ENCODE measurements at places on chromosomes 6 and 20.

DNA sequence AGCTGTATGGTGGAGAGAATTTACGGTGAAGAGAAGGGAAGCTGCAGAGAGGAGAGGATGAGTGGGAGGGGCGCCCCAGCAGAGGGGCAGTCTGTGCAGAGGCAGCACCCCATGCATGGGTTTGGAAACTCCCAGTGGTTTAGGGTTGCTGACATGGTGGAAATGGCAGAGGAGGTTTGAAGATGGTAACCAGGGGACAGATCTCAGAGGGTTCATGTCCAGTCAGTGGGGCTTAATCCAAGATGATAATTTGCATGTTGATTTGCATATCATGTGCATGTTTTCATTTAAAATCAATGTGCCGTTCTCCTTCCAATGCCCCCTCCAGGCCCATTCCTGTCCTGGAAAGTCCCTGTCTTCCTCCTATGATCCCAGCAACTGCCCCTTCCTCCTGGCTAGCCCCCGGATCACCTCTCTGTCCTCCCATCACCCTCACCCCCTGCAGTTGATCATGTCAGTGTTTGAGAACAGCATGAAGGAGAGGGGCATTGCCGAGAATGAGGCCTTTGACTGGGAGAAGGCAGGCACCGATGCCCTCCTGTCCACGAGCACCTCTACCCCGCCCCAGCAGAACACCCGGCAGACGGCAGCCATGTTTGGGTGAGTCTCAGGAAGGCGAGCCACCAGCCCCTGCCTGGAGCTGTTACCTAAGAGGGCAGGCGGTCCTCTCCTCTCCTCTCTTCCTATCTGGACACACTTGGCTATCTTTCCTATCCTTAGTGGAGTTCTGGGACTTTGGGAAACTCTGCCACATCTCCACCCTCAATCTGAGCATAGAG lies 14.3 kb downstream of the TTBK1 start:
- no peak for DNase-seq

DNA sequence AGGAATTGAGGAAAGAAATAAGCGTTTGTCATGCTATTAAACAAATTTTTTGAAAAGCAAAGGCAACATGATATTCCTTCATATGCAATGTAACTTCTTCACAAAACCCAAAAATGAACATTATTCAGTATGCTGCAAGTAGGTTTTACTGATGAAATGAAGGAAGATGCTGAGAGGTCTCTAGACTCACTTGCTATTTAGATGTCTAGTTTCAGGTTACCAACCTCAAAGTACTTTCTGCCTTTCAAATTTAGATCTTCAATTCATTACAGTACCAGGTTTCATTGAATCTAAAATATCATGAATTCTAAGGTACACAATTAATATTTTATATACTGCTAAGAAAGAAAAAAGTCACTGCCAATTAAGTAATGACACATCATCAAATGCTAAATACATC lies 39.9 kb downstream of the MYO6 start:
- DNase-seq: no peak

GRCh38 chr20:2891343-2891742 lies 18.1 kb downstream of the PTPRA start:
- no peak for DNase-seq

DNA sequence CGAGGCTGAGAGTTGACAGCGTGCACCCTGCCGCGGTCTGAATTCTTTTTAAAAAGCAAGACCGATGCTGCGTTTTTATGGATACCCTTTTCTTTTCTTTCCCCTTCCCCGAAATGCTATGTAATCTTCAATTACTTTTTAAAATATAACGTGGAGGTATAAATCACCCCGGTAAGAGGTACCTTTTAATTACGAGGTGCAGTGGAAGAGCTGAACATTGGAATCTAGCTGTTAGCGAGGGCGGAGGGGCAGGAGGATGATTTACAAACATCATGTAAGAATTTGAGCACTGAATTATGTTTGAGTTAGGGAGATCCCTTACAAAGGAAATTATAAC lies 1.2 kb downstream of the EYA2 start:
- DNase-seq: no peak

DNA sequence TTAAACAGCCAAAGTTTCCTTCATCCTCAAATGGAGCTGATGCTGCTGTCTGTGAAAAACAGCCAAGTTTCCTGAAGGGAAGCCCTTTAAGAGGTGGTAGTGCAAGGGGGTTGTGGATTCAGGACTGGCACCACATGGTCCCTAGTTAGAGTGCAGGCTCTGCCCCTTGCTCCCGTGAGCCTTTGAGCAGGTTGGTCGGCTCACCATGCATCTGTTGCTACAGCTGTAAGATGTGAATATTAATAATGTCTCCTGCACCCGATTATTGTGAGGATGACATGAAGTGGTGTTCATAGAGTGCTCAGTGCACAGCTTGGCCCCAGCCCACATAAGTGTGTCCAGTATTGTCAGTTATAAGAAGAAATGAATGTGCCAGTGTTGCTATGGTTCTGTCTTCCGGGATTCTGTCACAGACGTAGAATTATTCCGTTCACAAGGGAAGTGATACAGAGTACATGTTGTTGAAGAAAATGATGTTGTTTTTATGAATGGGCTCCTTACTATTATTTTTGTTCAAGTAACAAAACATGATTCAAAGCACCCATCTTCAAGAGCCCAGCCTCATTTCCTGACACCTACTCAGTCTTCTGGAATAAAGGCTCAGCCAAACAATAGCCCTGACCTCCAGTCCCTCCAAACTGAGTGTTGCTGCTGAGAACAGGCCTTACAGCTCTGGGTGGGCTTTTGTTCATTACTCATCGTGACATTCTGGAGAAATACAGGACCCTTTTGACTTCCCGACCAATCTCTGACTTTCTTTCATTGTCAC lies 2.9 kb upstream of the PKIG start:
- no peak for DNase-seq

- DNase-seq: no peak
Measured at GRCh38 chr6:88748141-88748540, 215.3 kb downstream of the RNGTT start.

- DNase-seq: no peak
Measured at GRCh38 chr20:58712806-58713731, 20.5 kb downstream of the NPEPL1 start.

- no peak for DNase-seq
Measured at GRCh38 chr6:72813807-72814596, 192.1 kb downstream of the KCNQ5 start.

DNA sequence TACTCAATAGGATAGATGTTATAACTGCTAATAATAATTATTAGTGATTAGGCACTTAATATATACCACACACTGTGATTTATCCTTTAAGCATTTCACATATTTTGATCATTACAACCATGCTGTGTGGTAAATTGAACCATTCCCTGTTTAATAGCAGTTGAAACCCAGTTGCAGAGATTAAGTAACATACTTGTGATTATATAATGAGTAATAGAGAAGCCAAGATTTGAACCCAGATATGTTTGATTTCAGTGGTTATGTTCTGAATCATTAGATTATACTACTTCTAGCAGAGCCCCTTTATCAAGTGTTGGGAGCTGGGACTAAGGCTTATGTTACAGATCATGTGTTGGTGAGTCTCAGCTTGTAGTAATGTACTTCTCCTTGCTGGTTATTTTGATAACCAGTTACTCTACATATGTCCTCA lies 44.1 kb downstream of the STK4 start:
- no peak for DNase-seq

DNA sequence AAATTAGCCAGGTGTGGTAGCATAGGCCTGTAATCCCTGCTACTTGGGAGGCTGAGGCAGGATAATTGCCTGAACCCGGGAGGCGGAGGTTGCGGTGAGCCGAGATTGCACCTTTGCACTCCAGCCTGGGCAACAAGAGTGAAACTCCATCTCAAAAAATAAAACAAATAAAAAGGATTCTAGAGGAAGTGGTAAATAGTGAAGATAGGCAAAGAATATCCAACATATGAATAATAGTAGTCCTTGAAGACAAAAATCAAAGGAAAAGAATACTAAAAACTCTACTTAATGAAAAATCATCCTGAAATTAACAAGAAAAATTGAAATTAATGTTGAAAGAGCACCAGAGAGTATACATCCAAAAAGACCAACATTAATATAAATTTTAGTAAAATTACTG lies 67.0 kb upstream of the MRAP2 start:
- DNase-seq: no peak

DNA sequence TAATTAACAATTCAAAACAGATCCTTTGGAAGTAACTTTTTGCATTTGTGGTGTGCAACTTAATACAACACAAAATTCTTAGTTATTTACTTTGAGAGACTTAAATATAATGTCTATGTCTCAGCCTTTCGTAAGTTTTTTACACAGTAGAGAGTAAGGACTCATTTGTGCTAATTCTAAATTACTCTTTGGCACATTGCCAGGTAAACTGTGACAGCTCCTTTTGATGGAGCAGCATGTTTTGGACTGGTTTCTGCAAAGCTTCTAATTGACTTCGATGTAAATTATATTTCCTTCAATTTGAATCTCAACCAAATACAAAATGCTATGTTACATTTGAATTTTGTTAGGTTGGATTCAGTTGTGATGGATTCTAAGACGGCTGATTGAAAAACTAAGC lies 450.7 kb upstream of the OPRM1 start:
- no peak for DNase-seq

- DNase-seq: no peak
Measured at GRCh38 chr6:26194816-26195375, 107.7 kb downstream of the HFE start.

DNA sequence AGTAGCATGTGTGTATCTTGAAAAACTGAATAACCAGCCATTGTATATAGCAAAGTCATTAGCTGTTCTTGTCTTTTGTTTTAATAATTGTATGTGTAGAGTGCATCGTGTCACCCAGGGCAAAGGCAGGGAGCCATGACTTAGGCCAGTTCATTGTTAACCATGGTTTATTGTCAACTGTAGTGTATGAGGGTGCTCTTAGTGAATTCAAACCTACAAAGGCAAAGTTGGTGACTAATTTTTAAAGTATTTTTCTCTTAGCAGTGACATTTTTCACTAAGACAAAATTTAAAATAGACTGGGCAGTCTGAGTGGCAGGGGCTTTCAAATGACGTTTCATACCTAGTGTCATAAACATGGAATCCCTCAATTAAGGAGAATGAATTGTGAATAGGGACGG lies 79.0 kb downstream of the TULP4 start:
- DNase-seq: no peak

DNA sequence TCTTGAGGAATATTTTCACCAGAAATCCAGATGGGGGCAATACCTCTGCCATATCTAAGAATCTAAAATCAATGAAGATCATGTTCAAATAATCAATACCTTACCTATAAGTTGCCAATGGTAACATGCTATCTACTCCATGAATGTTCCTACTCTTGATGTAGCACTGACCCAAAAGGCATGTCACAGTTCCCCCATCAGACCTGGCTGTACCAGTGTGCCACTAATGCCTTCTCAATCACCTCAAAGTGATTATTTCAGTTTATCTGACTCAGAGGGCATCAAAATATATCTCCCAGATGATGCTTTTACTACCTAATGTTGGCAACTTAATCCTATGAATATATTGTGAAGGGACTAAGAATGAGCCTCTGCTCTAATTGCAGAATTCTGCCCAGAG lies 5.5 kb downstream of the PDCD2 start:
- no peak for DNase-seq

GRCh38 chr20:35952480-35953386 lies 1.6 kb downstream of the SCAND1 start:
- no peak for DNase-seq

GRCh38 chr6:118353564-118353963 lies 194.5 kb upstream of the PLN start:
- no peak for DNase-seq

GRCh38 chr20:22984606-22985005 lies 50.5 kb upstream of the SSTR4 start:
- DNase-seq: no peak

Measured in stimulated activated CD8-positive, alpha-beta memory T cell treated with anti-CD3 and anti-CD28 coated beads, Interleukin-15, amount 100 ng/mL, for 24 hours (primary cell).